ENCODE measurements at places on chromosomes 6 and 20.
A peak's percentile ranks its signal among the peaks of the same experiment; 100 is the strongest.

DNA sequence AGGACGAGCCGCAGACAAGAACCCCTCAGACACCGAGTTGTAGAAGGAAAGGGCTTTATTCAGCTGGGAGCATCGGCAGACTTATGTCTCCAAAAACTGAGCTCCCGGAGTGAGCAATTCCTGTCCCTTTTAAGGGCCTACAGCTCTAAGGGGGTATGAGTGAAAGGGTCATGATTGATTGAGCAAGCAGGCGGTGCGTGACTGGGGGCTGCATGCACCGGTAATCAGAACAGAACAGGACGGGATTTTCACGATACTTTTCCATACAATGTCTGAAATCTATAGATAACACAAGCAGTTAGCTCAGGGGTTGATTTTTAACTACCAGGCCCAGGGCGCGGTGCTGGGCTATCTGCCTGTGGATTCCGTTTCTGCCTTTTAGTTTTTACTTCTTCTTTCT is 226.4 kb upstream of the PLCB4 start:
- DNase-seq, result no peak

DNA sequence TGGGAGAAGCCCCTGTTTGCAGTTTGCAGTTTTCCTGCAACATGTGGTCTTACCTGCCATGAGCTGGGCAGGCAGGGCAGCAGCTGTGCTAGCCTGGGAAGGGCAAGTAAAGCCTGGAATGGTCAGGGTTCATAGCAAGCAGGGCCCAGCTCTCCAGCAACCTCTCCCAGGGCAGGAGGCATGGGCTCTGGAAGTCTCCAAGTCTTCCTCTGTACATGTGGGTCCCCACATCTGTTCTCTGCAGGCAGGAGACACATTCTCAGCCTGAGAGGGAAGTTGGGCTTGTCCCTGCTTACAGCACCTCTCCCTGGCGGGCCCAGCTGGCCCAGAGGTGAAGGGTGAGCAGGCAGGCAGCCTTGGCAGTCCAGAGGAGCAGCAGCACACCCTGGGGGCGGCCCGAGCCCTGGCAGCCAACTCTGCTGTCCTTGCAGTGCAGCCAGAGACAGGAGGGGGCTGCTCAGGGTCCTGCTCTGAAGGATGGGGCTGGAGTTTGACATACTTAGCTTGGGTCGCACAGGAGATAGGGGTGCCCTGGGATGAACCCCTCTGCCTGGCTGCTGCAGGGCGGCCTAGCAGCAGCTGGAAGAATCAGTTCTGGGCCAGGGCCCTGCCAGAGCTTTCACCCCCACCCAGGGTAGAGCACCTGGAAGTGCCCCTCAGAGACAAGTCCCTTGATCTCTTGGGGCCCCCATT is 176.0 kb downstream of the MRPL14 start:
- DNase-seq, result no peak

GRCh38 chr20:46553926-46554325 is 3.5 kb upstream of the OCSTAMP start:
- no peak for DNase-seq

DNA sequence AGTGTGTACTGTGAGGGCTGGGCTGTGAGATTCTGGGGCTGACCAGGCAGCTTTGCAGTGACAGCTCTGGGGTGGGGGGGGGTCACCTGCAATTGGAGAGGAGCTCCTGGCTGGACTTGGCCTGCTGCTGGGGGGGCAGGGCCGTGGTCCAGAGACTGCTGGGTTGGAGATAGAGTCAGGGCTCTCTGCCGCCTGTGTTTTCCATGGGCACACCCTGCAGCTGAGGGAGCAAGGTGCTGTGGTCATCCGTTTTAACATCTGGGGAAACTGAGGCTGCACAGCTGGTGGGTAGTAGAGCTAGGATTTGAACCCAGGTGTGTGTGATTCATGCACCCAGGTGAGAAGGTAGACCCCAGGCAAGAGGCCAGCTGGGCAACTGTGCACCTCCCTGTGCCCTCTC is 7.3 kb downstream of the DLGAP4 start:
- no peak for DNase-seq

DNA sequence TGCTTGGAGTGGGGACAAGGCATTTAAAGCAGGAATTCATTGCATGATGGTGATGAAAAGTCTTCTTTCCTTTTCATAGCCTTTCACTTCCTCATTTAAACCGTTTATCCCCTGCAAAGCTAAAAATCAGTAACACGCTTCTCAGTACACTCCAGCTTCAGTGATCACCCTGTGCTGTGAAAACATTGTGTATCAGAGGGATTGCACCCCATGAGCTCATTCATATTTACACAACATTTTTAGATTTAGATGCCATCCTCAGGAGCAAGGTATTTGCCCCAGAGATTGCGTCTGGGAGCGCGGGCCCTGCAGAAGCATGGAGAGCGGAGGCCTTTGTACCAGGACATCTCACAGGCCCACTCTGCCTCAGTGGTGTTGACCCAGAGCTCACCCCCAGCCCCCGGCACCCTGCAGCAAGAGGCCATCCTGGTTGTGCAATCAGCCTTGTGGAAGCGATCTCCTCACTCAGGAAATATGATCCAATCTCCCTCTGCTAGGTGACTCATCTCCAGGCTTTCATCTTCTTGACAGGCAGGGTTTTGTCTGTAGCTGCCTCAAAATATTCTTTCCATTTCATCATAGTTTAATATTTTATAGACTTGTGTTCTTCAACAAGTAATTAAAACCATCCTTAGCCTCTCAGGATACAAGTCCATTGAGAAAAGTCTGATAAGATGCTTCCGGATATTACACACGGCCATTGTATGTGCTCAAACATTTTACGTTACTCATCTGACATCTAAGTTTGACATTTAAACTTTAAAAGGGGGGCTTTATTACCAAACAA is 38.9 kb upstream of the THBS2 start:
- DNase-seq, result peak; percentile 95

GRCh38 chr6:8686077-8686476 is 250.7 kb upstream of the SLC35B3 start:
- DNase-seq, result no peak

DNA sequence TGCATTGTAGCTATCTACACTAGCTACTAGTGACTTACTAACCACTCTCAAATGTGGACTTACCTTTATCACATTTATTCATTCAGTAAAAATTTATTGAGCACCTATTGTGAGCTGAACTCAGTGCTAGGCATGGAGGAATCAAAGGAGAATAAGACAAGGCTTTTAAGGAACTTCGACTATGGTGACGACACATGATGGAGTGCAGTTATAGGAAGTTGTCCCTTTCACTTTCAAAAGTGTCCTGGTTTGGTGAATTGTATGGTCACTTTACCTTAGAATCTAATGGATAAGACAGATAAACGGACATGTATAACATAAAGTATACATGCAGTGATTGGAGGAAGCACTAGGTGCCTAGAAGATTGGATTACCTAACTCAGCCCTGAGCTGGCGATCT is 4.3 kb downstream of the AKAP7 start:
- DNase-seq, result no peak

DNA sequence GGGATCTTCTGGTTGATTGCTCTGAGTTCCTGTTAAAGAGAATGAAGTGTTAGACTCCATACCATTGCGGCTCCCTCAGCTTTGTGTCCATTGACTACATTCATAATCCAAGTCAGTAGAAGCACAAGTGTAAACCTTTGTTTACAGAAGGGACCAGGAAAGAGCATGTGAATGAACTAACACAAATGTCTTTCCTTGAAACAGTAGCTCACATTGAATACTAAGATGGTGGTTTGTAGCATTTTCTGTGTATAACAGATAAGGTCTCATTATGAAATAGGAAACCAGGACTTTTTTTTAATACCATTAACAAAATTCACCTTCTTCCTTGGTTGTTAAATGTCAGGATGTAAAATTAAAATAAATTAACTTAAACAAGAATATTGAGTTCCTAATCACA is 8.4 kb downstream of the STXBP5 start:
- DNase-seq, result no peak

DNA sequence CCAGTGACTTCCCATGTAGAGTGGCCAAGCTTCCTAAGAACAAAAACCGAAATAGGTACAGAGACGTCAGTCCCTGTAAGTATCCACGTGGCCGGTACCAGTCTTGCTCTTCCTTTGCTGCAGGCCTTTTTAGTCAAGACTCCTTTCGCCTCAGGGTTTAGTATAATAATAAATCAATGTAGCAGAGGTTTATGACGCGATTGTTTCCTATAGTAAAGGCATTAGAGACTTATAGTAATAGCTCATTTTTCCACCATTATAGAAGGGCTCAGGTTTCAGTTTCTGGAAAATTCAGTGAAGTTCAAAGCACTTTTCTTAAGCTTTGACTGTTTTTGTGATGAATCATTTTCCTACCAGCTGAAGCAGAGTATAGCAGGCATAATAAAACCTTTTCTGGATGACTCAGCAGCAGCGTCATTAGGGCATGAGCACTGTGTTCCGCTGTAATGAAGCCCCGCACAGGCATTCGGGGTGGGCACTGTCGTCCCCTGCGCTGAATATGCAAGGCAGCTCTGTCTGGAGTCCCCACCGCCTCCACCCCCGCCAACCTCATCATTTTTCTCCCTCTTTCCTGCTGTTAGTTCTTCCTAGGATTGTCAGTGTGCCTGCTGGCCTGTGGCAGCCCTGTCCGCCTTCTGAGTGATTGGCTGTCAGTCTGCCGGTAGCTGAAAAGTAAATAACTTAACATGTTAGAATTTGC is 51.3 kb downstream of the PTPN1 start:
- peak; percentile 92 for DNase-seq

DNA sequence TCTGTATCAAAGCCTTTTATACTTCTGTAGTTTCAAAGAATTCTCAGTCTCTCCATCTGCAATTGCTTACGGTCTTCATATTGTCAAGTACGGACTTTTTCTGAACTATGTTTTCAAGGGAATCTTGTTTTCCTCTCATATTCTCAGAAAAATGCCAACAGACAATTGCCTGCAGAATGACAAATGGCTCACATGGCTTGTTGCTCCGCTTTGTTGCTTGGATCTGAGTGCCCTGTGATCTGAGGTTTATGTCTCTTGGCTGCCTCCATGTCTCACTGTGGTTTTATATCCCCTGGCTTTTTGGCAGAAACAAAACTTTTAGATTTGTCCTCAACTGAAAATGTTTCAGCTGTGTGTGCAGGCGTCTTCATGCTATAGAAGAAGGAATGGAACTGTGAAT is 285.4 kb upstream of the CHD6 start:
- no peak for DNase-seq

DNA sequence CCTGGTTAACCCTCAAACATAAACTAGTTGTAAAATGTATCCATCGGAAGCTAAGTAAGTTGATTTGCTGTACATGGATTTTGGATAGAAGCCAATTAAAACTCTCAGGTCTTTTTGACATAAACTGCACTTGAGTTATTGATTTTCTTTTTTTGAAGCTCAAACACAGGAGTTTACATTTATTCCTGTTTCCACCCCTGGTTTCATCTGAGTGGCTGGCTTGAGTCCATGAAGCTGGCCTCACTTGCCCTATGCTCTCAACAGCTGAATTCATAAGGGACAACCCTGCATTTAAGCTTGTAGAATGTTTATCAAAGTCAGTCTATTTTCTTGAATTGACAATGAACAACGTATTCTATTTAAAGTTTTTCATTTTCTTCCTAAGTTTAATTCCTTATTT is 58.1 kb upstream of the PLEKHG1 start:
- no peak for DNase-seq

GRCh38 chr20:4819901-4820300 is 98.2 kb downstream of the PRND start:
- no peak for DNase-seq

GRCh38 chr6:4220558-4220957 is 85.2 kb upstream of the ECI2 start:
- DNase-seq, result no peak

DNA sequence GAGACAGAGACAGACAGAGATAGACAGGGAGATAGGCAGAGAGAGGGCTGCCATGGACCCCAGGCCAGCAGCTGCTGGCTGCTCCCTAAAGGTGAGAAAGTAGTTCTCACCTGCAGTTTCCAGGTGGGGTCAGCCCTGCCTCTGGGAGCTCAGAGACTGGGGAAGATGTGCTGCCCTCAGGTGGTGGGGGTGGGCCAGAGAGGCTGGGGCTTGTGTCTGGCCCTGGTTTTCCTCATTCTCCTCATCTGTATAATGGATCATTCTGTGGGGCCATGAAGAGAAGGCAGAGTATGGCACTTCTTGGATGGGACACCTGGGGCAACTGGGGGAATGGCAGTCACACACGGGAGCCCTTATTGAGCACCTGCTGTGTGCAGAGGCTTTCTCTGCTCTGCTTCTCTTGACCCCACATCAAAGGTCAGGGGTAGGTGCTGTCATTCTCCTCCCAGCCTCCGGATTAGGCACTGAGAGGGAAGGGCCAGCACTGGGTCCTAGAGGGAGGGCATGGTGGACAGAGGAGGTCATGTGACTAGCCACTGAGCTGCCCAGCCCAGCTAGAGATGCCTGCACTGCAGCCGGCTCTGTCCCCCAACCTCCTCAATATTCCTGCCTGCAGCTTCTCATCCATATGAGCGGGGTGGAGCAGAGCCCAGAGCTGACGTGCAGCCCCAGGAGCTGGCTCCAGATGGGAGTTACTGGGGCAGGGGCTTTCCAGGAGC is 4.1 kb downstream of the ANGPT4 start:
- no peak for DNase-seq

Data from fibroblast of skin of left biceps (primary cell).